Renal cortical epithelial cell (primary cell): ENCODE measurements at places on chromosomes 5 and 9.
A peak's percentile ranks its signal among the peaks of the same experiment; 100 is the strongest.

GRCh38 chr5:137921931-137922330 is 32.7 kb downstream of the PKD2L2 start:
- peak; percentile 70 for DNase-seq

DNA sequence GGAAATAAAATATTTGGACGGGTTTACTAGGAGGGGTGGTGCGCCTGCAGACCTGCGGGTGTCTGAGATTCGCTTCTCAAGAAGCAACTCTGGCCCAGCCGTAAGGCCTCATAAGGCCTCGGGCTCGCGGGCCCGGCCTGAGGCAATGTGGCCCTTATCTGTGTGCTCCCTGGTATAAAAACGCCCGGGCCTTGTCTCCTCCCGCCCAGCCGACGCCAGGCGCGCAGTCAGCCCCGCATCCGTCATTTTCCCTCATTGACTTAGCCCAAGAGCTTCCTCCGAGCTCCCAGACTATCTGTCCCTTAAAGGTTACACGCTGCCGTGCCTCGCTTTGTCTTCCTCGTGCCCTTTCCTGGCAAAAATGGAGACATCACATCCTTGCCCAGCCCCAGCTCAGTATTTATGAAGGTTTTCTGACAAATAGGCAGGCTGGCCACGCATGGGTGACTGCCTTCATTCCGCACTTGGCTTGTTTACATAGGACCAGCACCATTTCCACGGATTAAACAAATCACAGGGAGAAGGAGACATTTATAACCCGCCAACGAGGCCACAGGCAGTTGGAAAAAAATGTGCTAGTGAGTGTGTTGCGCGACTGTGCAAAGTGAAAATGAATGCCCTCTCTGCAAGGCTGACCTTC is 74.5 kb upstream of the TBCA start:
- DNase-seq, result peak; percentile 12

GRCh38 chr9:76223749-76224340 is 170.4 kb downstream of the RFK start:
- no peak for DNase-seq

- no peak for DNase-seq
Measured at GRCh38 chr5:28750251-28750650, 1711.9 kb upstream of the CDH9 start.

- DNase-seq, result no peak
Measured at GRCh38 chr9:90815944-90816357, 14.3 kb downstream of the SYK start.

- DNase-seq, result peak; percentile 16
Measured at GRCh38 chr9:3331801-3332200, 194.0 kb downstream of the RFX3 start.
